ENCODE measurements at places on chromosomes 5 and 9.

DNA sequence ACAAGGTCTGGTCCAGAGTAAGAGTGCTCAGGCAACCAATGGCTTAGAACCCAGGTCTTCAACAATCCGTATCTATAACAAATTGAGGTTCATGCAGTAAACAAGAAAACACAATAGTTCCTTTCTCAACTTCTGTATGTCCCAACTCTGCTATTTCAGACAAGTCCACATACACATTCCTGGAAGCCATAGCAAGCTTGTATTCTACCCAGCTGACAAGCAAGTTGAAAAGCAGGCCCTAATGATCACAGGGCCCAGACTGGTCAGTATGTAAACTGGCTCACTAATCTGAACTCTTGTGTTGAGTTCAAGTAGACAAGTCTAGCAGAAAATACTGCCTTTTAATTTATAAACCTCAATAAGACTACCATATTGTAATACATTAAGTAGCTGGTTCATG, 26.9 kb downstream of the FNIP1 start:
- no peak for DNase-seq

GRCh38 chr5:33852319-33852718, 39.5 kb downstream of the ADAMTS12 start:
- DNase-seq = no peak

DNA sequence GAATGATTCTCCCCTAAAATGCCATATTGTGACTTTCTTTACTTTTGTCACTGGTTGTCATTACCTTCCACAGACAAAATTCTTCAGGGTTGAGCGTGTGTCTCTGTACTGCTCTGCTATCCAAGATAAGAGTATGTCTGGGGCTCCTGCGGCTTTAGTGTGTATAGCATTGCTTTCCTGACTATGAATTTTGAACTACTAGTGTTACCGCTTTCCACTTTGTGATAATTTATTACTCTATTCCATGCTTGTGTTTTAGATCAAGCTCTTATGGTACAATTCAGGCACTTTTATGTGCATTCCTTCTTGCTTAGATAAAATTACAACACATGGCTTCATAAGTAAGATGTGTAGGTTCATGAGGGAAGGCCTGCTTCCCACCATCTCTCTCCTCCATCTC, 51.5 kb upstream of the MEF2C start:
- DNase-seq = no peak

DNA sequence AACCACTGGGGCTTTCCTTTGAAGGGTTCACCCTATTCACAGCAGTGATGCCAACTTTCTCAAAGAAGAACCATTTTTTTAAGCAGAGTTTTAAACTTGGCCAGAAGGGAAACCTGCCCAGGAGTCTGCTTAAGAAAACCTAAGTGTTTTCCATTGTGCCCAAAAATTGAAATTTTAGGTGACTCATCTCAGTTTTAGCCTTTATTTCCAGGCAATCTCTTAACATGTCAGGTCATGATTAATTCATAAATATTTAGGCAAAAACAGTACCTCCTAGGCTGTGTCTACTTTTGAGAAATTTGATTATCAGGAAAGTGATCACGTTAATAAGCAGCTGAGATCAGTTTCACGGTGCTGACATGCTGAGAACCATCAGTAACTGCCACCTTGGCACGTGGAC, 61.9 kb downstream of the TLE1 start:
- no peak for DNase-seq

- no peak for DNase-seq
Measured at GRCh38 chr5:31617867-31618266, 21.1 kb upstream of the PDZD2 start.

- no peak for DNase-seq
Measured at GRCh38 chr5:148796936-148797335, 29.5 kb upstream of the ADRB2 start.

- DNase-seq = no peak
Measured at GRCh38 chr5:105593011-105593760, 2030.6 kb upstream of the NUDT12 start.

DNA sequence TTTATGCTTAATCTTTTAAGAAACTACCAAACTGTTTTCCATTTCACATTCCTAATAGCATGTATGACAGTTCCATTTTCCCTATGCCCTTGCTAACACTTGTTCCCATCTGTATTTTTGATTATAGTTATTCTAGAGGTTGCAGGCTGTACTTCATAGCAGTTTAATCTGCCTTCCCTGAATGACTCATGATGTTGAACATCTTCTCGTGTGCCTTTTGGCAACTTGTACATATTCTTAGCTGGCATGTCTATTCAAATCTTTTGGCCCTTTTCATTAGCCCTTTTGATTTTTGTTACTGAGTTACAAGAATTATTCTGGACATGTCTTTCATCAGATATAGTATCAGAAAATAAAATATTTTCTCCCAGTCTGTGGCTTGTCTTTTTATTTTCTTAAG, 320.3 kb downstream of the DIRAS2 start:
- no peak for DNase-seq

GRCh38 chr5:119275601-119276173, 80.1 kb upstream of the TNFAIP8 start:
- no peak for DNase-seq

GRCh38 chr5:68727931-68728330, 365.9 kb upstream of the SLC30A5 start:
- no peak for DNase-seq

- no peak for DNase-seq
Measured at GRCh38 chr9:96321515-96321914, 19.5 kb upstream of the HSD17B3 start.

- DNase-seq = no peak
Measured at GRCh38 chr5:68176802-68177479, 38.6 kb upstream of the PIK3R1 start.

DNA sequence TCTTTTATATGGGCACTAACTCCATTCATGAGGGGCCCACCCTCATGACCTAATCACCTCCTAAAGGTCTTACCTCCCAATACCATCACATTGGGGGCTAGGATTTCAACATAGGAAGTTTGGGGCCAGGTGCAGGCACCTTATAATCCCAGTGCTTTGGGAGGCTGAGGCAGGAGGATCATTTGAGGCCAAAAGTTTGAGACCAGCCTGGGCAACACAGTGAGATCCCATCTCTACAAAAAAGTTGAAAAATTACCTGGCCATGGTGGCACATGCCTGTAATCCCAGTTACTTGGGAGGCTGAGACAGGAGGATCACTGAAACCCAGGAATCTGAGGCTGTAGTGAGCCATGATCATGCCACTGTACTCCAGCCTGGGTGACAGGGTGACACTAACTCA, 76.7 kb downstream of the MYO10 start:
- DNase-seq = no peak

GRCh38 chr5:7745882-7746610, 104.9 kb downstream of the CFAP90 start:
- peak; percentile 46 for DNase-seq

DNA sequence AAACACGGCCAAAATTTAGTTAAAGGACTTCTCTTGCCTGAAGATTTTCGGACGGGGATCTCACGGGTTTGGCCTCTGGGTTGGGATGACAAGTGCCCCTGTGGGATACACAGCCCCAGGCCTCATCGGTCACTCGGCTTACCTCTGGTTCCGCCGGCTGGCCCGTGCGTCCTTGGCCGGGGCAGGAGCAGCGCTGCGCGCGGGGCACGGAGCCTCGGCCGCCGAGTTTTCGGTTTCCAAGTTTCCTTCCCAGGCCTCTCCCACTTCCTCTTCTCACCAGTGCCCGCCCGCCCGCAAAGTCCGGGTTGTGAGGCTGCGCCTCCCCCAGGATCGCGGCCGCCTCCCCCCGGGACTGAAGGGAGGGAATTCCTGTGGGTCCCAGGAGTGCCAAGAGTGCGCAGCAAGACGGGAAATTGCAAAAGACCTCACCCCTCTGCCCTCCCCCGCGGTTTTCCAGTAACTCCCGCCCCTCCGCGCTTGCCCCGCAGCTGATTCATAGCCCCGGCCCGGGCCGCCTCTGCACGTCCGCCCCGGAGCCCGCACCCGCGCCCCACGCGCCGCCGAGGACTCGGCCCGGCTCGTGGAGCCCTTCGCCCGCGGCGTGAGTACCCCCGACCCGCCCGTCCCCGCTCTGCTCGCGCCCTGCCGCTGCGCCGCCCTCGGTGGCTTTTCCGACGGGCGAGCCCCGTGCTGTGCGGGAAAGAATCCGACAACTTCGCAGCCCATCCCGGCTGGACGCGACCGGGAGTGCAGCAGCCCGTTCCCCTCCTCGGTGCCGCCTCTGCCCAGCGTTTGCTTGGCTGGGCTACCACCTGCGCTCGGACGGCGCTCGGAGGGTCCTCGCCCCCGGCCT, at the start of gene OSMR:
OSMR (plus strand) TSS at position 487 of the 853 bp plus-strand sequence. CDS start 23,033 bp downstream, outside the sequence.
- peak; percentile 19 for DNase-seq

GRCh38 chr9:89926691-89927220, 321.9 kb downstream of the GADD45G start:
- no peak for DNase-seq
